Osteoblast (primary cell): ENCODE measurements at places on chromosomes 5 and 9. TPM values are rescaled to one million over a fixed set of nuclear protein-coding genes. Genes with fewer than 3 reads are reported as not detected.
A peak's percentile ranks its signal among the peaks of the same experiment; 100 is the strongest.

DNA sequence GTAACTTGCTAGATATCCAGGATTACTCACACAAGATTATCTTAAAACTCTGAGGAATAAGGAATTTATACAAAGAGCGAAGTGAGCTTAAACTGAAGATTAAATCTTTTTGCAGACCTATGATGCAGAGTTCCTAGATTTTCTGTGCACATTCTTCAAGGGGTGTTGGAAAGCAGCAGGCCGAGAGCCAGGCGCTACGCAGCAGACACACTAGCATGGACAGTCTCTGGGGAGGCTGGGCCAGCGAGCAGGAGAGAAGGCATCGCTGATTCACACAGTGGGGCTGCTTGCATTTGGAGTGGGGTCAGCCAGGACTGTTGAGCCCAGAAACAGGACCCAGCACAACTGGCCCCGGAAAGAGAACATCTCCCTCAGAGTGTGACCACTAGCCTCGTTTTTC is 136.3 kb downstream of the ADAMTS16 start:
- no peak overlapping the region for H3K4me3 ChIP-seq
- peaks cover 3% of the 10 kb centered on the region for H3K4me1 ChIP-seq
- no peak overlapping the region for H3K27ac ChIP-seq
- H3K36me3 ChIP-seq, result no peaks in the 10 kb centered on the region
- no peak for DNase-seq

DNA sequence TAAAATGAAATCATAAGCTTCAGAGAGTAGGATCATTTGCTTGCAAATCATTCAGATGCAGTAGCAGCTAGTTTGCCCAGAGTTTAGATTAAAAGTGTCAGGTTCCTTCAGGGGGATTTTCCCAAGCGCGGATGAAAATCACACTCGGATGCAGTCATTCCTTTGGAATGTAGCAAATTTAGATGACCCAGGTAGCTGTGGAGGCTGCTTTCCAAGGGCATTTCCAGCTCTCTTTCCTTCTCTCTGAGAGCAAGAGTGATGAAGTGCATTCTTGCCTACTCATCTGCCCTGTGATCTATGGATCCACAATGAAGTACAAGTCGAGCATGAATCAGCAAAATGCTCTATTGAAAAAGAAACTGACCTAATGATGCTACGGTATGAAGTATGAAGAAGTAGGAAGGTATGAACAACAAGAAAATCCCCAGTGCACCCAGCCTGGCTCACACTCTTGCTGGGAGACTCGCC is 200.2 kb downstream of the PLK2 start:
- peaks cover 23% of the 10 kb centered on the region for H3K4me1 ChIP-seq
- DNase-seq, result peak; percentile 83
- H3K4me3 ChIP-seq, result peak overlapping the region; percentile 23
- H3K27ac ChIP-seq, result peak overlapping the region; percentile 82
- no peaks in the 10 kb centered on the region for H3K36me3 ChIP-seq

Gene PDE8B
- under 0.01 TPM in 2 replicates for total RNA-seq

DNA sequence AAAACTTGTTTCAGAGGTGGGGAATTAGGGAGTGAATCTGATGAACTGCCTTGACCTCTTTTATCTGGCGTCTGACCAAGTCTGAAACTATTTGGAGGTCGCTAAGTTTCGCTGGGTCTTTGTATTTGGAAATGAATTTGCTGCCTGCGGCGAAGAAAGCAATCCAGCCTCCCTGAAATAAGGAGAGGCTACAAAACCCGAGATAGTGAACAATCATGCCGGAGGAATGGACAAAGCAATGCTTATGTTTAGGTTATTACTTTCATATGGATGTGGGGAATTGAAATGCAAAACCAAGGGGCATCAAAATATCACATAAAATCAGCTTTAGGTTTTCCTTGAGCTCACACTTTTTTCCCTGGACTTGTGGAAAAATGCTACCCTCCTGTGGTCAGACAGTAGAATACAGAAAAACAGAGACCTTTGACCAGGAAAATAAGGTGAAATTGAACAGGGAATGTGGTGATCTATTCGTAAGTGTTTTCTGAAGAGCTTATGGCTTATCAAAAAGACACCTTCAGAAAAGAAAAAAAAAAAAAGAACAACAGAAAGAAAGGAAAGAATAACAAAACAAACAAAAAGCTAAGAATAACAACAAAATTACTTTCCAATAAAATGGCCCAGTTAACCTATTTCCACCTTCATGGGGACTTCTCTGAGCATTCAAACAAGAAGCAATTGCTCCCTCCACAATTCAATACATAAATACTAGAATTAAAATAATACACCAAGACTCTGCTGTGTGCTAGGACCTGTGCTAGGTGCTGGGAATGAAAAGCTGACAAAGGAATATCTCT is 68.6 kb upstream of the DPYSL3 start:
- H3K4me3 ChIP-seq, result no peak overlapping the region
- H3K4me1 ChIP-seq, result no peaks in the 10 kb centered on the region
- peak; percentile 19 for DNase-seq
- no peak overlapping the region for H3K27ac ChIP-seq
- no peaks in the 10 kb centered on the region for H3K36me3 ChIP-seq

Gene ZNF608
- 11.6 and 14.7 TPM in 2 replicates for total RNA-seq

Gene C5orf46
- total RNA-seq, result not detected in 2 replicates

DNA sequence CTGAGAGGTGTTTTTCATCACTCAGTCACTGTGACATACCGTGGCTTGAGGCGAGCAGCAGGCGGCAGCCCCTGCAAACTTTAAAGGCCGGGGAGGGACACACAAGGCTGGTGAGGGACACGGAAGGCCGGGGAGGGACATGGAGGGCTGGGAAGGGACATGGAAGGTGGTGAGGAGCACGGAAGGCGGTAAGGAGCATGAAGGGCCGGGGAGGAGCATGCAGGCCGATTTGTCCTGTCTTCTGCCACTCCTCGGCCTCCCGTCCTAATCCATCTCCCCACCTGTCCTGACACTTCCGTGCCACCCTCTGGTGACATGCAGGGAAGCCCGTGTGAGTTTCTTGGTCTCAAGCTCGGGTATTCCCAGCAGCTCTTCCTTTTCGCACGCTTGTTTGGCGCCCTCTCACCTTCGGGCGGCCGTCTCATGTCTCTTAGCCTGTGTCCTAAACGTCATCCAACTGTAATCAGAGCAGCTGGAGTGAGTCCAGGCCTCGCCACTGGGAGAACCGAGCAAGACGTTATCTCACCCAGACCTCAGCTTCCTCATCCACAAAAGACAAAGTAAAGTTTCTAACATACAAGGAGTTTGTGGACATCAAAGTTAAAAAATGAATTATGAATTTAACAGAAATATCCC is 126.5 kb downstream of the MRPL36 start:
- H3K36me3 ChIP-seq, result no peaks in the 10 kb centered on the region
- H3K4me3 ChIP-seq, result no peak overlapping the region
- H3K27me3 ChIP-seq, result peaks cover 42% of the 10 kb centered on the region

DNA sequence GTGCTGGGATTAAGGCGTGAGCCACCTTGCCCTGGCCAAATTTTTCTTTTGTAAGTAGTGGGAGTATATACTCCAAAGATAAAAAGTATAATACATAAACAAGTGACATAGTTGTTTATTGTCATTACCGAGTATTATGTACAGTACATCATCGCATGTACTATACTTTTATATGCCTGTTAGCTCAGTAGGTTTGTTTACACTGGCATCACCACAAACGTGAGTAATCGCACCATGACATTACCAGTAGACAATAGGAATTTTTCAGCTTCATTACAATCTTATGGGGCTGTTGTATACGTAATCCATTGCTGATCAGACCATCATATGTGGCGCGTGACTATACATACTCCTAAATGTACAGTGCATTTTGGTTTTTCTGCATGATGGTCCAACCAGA is 9.8 kb downstream of the SECISBP2 start:
- H3K36me3 ChIP-seq, result peaks cover 53% of the 10 kb centered on the region
- H3K4me3 ChIP-seq, result no peak overlapping the region
- DNase-seq, result no peak

Gene SKIC3
- 177 and 195 TPM in 2 replicates for total RNA-seq

GRCh38 chr9:121884057-121884541 is 209.0 kb downstream of the TTLL11 start:
- no peak for DNase-seq
- no peak overlapping the region for H3K4me3 ChIP-seq
- H3K27ac ChIP-seq, result peak overlapping the region; percentile 26
- no peaks in the 10 kb centered on the region for H3K36me3 ChIP-seq
- peaks cover 56% of the 10 kb centered on the region for H3K4me1 ChIP-seq

Gene PIP5KL1
- total RNA-seq, result 2.2 and 3.5 TPM in 2 replicates

Gene NACC2
- total RNA-seq, result 25.3 and 32.9 TPM in 2 replicates

GRCh38 chr5:125536582-125536981 is 790.1 kb upstream of the ZNF608 start:
- peaks cover 5% of the 10 kb centered on the region for H3K4me1 ChIP-seq
- no peak overlapping the region for H3K4me3 ChIP-seq
- no peak overlapping the region for H3K27ac ChIP-seq
- DNase-seq, result peak; percentile 15
- H3K27me3 ChIP-seq, result no peaks in the 10 kb centered on the region
